ENCODE measurements at places on chromosomes 4 and X.

DNA sequence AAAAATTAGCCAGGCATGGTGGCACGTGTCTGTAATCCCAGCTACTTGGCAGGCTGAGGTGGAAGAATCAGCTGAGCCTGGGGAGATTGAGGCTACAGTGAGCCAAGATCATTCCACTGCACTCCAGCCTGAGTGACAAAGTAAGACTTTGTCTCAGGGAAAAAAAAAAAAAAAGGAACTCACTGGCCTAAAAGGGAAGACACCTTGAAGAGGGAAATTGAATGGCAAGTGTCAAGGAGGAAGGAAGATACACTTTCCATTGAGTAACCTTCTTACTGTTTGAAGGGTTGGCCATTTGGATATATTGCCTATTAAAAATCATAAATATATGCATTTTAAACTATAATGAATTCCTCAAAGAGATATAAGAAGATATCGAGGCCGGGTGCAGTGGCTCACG, 147.5 kb upstream of the FAM241A start:
- H3K4me1 ChIP-seq: no peaks in the 10 kb centered on the region
- no peak overlapping the region for H3K4me3 ChIP-seq
- no peak for DNase-seq
- no peaks in the 10 kb centered on the region for H3K27me3 ChIP-seq
- no peaks in the 10 kb centered on the region for H3K36me3 ChIP-seq

DNA sequence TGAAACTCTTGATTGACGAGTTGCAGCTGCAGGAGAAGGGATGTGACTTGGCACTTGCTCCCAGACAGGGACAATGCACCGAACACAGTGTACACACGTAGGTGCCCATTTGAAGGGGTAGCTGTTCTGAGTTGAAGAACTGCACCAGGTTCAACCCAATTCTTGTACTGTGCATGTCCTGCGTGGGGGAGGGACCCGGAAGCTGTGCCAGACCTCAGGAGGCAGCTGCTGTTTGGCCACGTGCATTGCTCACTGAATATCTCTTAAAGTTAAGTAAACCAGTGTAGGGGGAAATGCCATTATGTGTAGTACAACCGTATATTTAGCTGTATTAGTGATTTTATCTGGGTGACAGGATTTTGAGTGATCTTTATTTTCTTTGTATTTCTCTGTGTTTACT, 12.0 kb upstream of the RBBP7 start:
- peak; percentile 39 for DNase-seq
- H3K4me3 ChIP-seq: peak overlapping the region; percentile 37
- H3K4me1 ChIP-seq: no peaks in the 10 kb centered on the region
- H3K36me3 ChIP-seq: no peaks in the 10 kb centered on the region
- H3K27me3 ChIP-seq: peaks cover 9% of the 10 kb centered on the region

DNA sequence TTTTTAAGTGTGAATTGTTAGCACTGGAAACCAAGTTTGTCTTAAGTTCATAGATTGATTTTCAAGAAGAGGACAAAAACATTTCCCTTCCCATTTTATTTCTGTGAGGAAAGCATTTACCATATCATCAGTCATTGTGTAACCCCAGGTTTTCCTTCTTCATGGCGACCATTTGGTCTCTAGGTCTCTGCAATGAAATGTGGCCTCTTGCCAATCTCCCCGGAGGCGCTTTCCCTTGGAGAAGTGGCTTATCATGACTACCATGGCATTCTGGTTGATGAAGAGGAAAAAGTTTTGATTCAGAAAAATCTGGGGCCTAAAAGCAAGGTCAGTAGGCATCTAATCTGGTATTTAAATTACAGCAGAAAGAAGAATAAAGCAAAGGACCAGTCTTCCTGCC, 54.4 kb downstream of the ADD1 start:
- H3K4me1 ChIP-seq: peaks cover 14% of the 10 kb centered on the region
- DNase-seq: no peak

DNA sequence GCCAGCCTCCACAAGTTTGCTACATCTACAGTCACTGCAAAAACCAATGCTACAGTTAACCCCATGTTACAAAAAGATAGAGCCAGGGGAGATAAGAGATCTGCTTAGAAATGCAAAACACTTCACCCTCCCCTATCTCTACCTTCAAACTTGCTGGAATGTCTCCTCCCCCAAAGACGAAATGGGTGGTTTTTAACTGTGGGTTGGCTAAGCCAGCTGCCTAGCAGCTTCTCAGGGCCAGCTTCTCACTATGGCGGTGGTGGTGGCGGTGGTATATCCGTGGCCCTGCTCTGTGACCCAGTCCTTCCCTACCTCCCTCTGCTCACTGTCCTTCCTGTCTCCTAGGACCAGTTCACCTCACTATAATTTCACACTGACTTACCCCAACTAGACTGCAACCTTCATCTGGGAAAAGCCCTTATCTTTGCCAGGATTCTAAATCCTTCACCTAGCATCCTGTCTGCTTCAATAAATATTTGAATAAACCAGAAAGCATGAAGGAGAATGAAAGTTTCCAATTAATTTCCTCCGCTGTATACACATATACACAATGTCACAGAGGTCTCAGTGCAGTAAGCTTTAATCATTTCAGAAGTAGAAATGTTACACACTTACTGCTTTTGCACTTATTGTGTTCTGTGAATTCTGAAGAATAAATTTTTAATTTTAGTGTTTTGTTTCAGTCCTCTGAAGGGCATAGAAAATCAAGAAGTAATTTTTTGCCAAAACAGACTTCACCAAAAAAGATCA, 46.3 kb downstream of the SH3KBP1 start:
- H3K27ac ChIP-seq: no peak overlapping the region
- no peaks in the 10 kb centered on the region for H3K36me3 ChIP-seq
- H3K4me1 ChIP-seq: no peaks in the 10 kb centered on the region
- H3K27me3 ChIP-seq: no peaks in the 10 kb centered on the region
